ENCODE measurements at places on chromosomes 5 and 9.

- DNase-seq, result no peak
Observed at GRCh38 chr5:126810596-126811380, 33.9 kb downstream of the LMNB1 start.

- DNase-seq, result no peak
Observed at GRCh38 chr5:115543365-115544042, 1.1 kb downstream of the FEM1C start.

DNA sequence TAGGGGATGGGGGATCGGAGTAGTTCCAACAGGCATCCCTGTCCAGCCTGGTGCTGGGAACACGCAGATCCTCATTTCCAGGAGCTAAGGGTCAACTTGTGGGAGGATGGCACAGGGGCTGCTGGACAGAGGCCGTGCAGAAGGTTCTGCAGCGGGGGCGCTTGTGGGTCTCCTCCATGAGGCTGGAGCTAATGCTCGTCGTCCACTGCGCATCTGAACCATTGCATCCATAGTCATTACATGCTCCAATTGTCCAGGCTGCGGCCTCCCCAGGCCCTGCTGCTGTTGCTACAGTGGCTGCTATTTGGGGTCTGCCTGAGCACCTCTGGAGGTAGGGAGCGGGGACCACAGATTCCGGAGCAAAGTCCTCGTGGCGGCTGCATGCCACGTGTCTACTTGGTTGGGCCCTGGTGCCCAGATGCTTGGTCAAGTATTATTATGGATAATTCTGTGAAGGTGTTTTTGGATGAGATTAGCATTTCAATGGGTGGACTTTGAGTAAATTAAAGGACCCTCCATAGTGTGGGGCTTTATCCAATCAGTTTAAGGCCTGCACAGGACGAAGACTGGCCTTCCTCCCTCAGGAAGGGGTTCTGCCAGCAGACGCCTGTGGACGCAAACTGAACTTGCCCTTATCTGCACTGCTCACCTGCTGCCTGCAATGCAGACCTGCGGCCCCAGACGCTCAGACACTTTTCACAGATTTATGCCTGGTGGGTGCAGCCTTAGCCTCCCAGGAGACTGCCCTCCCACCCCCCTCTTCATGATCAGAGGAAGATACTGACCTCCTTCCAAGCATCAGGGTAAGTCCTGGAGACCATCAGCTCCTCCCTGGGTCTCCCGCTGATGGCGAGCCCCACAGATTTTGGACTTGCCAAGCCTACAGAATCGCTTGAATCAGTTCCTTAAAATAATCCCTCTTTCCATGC is 127.5 kb upstream of the IRX4 start:
- no peak for DNase-seq

DNA sequence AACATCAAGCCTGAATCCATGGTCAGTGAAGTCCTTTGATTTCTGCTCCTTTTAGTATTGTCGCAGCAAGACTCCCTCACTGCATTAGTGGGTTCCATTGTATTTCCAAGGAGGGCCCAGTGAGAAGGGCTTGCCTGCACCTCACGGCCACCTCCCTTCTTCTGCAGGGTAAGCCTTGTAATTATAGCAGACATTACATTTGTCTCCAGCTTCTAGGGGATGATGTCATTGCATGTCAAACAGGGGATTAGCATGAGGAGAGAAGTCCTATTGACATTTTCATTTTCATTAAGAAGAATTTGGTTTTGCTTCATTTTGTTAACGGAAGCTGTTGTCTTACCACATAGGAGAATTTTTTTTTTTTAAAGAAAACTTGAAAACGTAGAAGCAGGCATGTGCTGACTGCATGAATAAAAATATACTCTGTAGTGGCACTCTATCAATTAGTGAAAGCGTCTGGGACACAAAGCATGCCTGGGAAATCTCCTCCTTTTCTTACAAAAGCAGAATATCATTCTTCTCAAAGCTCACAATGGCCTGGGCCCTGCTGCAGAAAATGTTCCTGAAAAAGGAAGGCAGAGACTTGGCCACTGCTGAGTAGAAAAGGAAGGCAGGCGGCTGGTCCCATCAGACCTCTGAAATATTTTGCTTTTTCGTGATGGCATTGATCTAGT is 27.1 kb downstream of the MAP1B start:
- DNase-seq, result no peak

- DNase-seq, result no peak
Observed at GRCh38 chr5:179195561-179196404, 135.6 kb downstream of the ZNF354C start.

- DNase-seq, result no peak
Observed at GRCh38 chr9:4225291-4226028, 74.4 kb downstream of the GLIS3 start.

DNA sequence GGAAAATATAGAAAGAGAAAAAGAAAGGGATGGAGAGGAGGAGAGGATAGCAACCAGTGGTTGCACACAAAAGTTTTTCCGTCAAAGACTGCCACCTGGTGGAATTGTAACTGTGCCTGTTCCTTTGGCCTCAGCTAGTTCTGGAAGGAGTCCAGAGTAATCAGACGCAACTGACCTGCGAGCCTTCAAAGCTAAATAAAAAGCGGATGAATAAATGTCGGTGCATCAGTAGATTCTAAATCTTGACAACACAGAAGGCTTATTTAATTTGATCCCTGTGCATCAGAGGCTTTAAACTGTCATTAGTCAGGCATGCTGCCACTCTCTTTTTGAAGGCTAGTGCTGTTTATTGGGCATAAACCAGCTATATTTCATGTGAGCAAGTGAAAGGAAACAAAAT is 132.9 kb upstream of the ACO1 start:
- DNase-seq, result no peak

DNA sequence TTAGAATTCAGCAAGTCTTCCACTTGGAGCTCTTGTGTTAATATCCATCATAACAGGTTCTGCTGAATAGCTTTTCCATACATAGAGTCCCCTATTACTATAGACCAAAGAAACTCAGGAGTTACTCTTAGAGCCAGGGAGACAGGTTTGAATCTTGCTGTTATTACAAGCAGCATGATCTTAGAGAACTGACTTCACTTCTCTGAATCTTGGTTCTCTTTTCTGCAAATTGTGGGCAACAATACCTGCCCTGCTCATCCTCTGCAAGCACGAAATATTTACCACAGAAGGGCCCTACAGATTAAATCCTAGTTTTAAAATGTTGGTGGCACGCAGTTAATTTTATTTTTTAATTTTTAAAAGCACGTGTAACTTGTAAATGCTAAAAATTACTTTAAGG is 111.7 kb downstream of the TLR4 start:
- no peak for DNase-seq

- DNase-seq, result no peak
Observed at GRCh38 chr9:96044401-96044800, 168.9 kb downstream of the ERCC6L2 start.

- no peak for DNase-seq
Observed at GRCh38 chr9:117869287-117869686, 165.1 kb downstream of the TLR4 start.

Data from stimulated activated CD8-positive, alpha-beta memory T cell treated with anti-CD3 and anti-CD28 coated beads, Interleukin-15, amount 100 ng/mL, for 24 hours (primary cell).